Muscle of arm (tissue), 14 donors: ENCODE measurements at places on chromosomes 1 and 21.

DNA sequence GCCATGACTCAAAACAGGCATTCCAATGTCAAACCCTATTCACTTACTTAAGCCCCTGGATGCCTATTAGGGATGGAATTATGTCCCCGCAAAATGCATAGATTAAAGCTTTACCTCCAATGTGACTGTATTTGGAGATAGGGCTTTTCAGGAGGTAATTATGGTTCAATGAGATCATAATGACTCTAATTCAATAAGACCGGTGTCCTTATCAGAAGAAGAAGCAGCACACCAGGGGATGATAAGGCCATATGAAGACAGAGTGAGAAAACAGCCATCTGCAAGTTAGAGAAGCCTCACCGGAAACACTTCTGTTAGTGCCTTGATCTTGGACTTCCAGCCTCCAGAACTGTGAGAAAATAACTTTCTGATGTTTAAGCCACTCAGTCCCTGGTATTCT lies 1131.8 kb upstream of the TMPRSS15 start:
- DNase-seq, result no peak

DNA sequence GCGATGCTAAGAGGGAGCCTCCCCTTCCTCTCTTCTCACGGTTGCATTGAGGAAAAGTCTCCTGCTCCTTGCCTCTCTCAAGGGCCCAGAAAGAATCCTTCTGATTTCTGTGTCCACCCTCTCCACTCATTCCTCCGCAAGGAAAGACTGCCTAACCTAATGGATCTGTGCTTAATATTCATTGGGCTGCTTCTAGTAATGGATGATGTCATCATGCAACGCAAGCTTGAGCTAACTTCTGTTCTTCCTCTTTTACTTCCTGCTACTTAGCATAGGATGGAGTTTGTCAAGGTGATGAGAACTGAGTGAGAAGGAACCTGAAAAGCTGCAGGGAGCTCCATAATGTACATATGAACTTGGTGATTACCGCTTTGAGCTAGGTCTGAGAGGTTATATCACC lies 35.2 kb upstream of the HMGB4 start:
- DNase-seq, result no peak

DNA sequence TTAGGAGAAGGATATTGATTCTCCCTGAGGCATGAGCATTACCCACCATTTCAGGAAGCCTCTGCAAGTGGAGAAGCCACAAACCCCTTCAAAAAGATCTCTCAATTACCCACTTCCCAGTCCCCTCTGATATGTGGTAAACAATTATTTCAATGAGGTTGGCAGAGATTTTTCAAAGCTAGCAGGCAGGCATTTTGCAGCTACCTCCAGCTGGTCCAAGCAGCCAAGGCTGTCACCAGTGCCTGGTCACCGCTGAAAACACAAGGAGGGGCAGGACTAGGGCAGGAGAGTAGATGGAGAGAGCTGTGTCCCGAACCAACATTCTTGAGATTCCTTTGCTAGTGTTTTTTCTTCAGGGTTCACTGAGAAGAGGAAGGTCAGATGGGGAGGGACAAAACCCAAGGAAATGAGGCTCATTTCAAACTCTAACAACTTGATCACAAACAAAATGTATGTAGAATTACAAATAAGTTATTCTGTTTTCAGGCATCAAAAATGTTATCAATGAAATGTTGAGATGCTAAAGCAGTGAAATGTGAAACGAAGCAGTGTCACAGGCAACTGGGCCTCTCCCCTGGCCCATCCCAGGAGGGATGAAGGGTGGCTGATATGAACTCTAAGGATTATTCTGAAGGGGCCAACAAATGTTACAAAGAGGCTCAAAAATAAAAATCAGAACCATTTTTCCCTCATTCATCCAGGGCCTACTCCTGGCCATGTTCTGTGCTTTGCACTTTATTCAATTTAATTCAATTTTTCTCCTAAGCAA lies 22.3 kb downstream of the APP start:
- DNase-seq, result no peak

DNA sequence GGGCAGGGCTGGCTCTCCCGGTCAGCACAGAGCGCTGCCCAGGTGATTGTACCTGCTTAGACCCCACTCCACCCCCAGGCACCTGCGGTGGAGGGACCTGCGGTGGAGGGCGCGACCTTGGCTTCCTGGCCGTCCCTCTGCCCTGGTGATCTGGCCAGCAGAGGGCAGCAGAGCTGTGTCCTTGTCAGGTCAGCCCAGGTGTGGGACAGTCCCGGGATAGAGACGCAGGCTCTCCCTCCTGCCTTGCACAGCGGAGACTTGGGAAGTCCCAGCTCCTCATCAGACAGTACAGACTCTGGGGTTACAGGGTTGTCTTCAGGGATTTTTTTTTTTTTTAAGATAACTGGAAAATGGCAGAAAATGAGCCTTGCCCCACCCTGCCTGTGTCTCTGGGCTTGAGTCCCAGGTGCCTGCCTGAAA lies 10.0 kb downstream of the SLX9 start:
- peak; percentile 83 for DNase-seq

DNA sequence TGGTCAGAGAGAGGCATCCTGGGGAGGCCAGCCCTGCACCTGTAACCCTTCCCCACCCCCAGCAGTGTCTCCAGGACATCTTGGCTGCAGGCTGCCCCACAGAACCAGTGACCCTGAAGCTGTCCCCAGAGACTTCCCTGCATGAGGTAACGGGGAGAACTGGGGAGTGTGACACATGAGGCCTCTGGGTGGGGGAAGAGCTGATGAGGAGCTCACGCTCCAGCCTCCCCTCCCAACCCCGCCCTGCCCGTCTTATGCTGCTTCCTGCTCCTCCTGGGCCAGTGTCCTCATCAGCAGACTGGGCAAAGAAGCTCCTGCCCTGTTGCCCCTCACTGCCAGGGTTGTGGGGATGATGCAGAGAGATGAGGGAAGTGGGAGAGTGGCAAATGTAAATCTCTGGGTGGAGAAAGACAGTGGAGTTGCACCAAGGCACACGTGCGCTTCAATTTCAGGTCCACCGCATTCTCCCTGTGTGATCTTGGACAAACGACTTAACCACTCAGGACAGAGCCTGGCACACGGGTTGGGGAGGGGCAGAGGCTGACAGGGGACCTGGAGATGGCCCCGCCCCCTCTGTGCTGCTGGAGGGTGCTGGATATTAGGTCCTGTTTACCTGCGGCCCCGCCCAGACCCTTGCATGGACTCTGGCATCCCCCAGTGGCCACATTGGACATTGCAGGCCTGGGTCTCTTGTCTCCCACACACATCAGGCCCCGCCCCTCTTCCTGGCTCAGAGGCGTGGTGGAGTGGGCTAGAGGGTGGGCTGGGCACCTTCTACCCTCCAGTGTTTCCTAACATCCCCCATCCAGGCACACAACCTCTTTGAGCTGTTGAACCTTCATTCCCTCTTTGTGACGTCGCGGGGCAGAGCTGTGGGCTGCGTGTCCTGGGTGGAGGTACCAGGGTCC lies 12.3 kb downstream of the CLCNKB start:
- DNase-seq, result peak; percentile 73

GRCh38 chr1:238465449-238465848 lies 574.7 kb upstream of the ZP4 start:
- DNase-seq, result no peak

DNA sequence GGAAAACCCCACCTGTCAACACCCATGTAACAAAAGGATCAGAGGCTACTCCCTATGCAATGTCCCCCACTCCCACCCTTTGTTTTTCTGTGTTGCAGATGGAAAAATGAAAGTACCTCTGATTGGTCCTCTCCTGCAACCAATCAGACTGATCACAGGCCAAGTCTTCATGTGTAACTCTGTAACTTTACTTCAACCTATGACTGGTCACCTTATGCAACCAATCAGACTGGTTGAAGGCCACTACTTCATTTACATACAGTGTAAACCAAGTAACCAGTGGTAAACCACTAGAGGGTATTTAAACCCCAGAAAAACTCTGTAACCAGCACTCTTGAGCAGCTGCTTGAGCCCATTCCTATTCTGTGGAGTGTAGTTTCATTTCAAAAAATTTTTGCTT lies 266.3 kb upstream of the OLFM3 start:
- no peak for DNase-seq

DNA sequence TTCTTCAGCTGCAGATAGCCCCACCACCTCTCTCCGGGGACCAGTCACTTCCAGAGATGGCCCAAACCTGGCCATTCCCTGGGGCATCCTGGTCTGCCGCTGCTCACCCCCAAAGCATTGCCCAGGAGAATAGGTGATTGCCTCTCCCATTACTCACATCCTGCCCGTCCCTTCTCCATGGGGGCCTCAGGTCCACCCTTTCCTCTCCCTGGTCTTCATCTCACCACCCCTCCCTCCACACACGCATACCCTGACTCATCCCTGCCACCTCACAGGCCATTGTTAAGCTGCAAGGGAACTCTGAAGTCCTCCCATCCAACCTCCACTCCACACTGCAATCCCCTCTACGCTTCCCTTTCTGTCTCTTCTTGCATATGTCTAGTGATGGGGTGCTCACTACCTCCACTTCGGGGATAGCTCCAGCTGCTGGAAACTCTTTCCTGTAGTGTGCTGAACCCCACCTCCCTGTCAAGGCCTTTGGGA lies at the start of gene PLEKHG5:
PLEKHG5 (minus strand) TSS at position 188 of the 483 bp plus-strand sequence. CDS start 14,096 bp downstream, outside the sequence.
- DNase-seq, result no peak

DNA sequence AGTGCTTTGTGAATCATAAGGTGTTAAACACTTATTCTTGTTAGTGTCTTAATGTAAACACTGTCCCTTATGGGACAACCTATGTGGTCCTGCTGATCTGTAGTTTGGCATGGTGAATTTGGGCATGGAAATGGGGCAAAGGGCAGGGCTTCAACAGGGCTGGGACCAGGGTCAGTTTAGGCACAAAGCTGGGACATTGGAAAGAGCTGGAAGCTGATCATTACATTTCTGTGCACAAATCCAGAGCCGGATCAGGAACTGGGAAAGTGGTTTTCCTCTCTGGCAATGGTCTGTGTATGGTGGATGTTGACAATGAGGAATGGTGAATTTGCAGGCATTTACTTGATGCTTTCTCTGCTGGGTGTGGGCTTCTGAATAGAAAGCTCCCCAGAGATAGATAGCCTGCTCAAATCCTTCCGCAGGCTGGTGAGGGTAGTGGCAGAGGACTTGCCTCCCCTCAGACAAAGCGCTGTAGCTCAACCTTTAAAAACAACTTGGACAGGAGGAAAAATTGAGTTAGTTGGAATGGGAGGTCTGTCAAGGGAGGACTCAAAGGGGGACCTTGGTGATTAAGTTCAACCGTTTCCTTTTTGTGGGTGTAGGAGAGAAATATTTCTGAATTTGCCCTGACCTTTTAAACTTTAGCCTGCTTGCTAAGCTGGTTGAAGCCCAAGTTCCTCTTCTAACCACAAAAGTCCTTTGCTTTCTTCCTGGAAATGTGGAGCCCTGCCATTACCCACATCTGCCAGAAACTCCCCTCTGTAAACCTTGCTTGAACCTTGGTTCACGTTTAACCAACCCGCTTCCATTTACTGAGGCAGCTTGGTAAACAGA lies 35.3 kb downstream of the HLX start:
- no peak for DNase-seq

- DNase-seq, result no peak
These were observed 55.7 kb downstream of the CAPZB start for GRCh38 chr1:19429611-19430010.

- no peak for DNase-seq
These were observed 191.5 kb downstream of the SDCCAG8 start for GRCh38 chr1:243447347-243447746.

DNA sequence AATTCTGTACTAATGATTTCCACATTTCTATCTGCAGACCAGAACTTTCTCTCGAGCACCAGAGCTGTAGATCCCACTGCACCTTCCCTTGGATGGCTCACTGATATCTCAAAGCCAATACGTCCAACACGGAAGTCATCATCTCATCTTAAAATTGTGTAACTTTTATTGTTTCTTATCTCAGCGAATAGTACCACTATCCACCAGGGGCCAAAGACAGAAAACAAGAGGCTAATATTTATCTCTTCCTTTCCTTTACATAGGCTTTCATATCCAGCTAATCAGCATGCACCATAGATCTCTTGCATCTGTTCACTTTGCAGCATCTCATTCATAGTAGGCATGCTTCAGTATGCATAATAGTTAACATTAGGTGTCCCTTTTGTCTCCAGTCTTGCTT lies 303.6 kb downstream of the PTPRC start:
- DNase-seq, result no peak

DNA sequence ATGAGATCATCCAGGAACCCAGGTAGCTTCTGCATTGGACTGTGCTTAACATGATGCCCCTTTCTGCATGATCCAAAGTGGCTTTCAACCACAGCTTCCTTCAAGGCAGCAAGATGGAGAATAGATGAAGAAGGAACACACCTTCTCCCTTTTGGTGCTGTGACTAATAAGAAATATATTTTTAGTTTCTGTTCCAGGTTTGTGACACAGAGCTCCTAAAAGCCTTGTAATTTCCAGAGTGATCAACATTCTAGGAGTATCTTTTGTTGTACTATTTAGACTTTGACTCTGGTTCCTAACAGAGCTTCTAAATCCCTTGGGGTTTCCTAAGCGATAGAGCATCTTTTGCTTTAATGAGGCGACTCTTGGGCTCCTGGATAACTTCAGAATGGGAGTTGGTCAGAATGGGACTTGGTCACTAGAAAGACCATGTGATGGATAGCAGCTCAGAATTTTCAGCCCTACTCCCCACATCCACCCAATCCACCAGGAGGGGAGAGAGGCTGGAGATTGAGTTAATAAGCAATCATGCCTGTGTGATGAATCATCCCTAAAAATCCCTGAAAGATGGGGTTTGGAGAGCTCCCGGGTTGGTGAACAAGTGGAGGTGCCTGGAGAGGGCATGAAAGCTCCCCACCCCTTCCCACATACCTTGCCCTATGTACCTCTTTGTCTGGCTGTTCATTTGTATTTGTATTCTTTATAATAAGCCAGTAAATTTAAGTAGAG lies 134.8 kb downstream of the FGGY start:
- no peak for DNase-seq

DNA sequence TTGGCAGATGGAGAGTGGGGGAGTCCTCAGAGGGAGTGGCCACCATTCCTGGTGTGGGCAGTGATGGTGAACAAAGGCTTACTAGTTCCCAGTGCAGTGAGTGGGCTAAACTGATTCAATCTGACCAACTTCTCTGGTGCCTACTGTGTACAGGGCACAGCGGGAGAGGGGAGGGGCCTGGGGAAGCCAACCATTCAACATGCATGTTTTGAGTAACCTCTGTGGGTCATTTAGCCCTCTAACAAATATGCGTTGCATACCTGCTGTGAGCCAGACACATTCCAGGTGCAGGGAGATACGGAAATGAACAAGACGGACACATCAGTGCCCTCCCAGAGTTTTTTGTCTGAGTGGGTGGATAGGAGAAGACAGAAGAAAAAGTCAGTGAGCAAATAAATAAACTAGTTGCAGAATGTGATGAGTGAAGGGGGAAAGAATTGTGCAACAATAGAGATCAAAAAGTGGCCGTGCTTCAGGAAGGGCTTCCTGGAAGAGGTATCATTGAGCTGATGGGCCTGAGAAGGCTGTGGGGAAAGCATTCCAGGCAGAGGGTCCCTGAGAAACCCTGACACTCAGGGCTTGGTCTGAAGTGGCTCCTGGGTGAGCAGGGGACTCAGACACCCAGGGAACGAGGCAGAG lies 78.8 kb downstream of the EPHB2 start:
- DNase-seq, result no peak

- DNase-seq, result no peak
These were observed 2.7 kb upstream of the FDPS start for GRCh38 chr1:155305881-155306391.
